ENCODE measurements at places on chromosomes 16 and 17. TPM values are rescaled to one million over a fixed set of nuclear protein-coding genes. Genes with fewer than 3 reads are reported as not detected.

GRCh38 chr16:66903544-66904427 lies 14.9 kb downstream of the CDH16 start:
- DNase-seq, result no peak

The CAPNS2 gene
- not detected for total RNA-seq

- no peak for DNase-seq
Observed at GRCh38 chr17:35934760-35935159, 4.2 kb upstream of the RDM1 start.

The TBC1D26 gene
- total RNA-seq, result not detected

GRCh38 chr17:30253312-30253711 lies 17.8 kb upstream of the SLC6A4 start:
- no peak for DNase-seq

The MPP3 gene
- total RNA-seq, result 9.6 TPM

The CTRB1 gene
- total RNA-seq, result not detected
